C1 segment of cervical spinal cord (tissue), 14 donors: ENCODE measurements at places on chromosomes 7 and 10.

DNA sequence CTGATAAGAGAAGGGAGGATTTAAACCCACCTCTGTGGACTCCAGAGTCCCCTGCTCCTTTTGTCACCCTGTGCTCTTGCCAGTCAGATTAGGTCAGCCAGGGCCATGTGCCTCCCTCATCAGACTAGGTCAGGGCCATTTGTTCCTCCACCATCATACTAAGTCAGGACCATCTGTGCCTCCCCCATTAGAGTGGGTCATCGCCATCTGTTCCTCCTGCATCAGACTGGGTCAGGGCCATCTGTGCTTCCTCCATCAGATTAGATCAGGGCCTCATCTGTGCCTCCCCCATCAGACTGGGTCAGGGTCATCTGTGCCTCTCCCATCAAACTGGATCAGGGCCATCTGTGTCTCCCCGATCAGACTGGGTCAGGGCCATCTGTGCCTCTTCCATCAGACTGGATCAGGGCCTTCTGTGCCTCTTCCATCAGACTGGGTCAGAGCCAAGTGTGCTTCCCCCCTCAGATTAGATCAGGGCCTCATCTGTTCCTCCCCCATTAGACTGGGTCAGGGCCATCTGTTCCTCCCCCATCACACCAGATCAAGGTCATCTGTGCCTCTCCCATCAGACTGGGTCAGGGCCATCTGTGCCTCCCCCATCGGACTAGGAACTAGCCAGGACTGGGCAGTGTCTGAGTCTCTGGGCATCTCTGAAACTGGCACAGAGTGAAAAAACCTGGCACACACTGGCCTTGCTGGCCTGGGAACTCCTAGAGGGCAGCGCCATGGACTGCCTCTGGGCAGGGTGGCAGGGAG, 11.5 kb downstream of the MYL10 start:
- peak; percentile 82 for DNase-seq

DNA sequence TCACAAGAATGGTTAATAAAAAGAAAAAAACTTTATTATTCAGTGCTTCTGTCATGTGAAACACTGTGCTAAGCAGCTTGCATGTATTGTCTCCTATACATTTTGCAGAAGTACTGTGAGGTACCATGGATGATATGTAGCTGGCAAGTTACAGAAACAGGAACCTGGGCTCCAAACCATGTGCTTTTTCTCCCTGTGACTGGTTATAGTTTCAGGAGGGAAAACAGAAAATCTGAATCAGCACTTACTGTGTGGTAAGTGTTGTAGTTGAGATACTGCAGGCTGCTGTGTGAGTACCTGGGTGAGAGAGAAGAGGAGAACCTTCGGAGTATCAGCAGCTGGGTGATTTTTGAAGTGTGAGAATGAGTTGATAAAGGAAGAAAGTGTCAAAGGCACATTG, 285.0 kb downstream of the SUGCT start:
- no peak for DNase-seq

DNA sequence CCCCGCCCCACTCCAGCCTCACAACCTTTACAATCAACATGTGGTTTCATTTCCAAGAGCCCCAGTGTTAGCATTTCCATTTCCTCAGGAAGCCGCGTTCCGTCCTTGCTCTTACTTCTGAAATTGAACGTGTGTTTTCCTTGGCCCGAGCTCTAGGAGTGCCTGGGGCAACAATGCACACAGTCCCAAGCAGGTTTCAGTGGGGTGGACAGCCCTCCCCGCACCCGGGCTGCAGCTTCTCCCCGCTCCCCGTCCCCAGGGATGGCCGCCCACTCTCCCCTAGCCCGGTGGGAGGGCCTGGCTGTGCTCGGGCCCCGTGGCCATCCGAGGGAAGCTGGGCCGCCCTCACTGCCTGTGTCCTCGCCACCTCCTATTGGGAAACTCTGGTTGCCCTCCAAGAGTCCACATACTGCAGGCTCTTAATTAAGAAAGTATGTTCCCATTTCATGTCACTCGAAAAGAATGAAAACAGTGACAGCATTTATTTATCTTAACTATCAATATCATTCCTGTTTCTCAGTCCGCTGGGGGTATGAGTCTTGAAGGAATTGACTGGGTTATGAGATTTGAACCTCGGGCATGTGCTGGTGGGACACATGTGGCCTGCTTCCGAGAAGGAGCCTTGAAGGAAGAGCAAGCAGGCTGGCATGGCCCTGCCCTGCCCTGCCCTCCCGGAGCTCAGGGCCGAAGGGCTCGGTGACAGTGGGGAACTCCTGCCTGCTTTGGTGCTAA, 163.8 kb downstream of the GRK5 start:
- DNase-seq, result no peak

GRCh38 chr10:124077208-124077993, 16.0 kb downstream of the CHST15 start:
- no peak for DNase-seq

DNA sequence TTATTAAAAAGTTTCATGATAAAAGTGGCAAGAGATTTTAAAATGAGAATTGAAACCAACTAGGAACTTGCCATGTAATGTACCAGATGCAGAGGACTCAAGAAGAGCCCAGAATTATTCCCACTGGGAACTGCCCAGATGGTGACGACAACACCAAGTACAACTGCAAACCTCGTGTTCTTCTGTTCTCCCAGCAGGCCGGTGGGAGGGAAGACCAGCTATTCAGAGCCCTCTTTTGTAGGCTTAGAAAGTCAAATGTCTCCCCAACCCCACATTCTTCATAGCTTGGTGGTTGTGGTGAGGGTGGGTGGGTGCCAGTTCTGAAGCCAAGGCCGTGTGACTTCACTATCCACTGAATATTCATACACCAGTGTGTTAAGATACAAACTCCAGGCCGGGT, 54.3 kb upstream of the ITGB1 start:
- DNase-seq, result no peak
